ENCODE measurements at places on chromosomes 12 and 14. TPM values are rescaled to one million over a fixed set of nuclear protein-coding genes. Genes with fewer than 3 reads are reported as not detected.

LRRK2 gene
- total RNA-seq, result 21.3 TPM

INSM2 gene
- total RNA-seq, result not detected

ESR2 gene
- total RNA-seq, result 1.3 TPM

HSPA2 gene
- 2.7 TPM for total RNA-seq

CMTM5 gene
- 22.0 TPM for total RNA-seq

SCYL2 gene
- total RNA-seq, result 54.8 TPM

KLRD1 gene
- total RNA-seq, result 34.0 TPM

SLC25A21 gene
- total RNA-seq, result not detected

CD69 gene
- total RNA-seq, result 2,627 TPM

SCNN1A gene
- total RNA-seq, result 1.2 TPM

TSHR gene
- total RNA-seq, result 0.21 TPM

SLC7A8 gene
- total RNA-seq, result 0.21 TPM

ATN1 gene
- total RNA-seq, result 4.6 TPM

CLEC6A gene
- total RNA-seq, result 1.0 TPM

FSCB gene
- under 0.01 TPM for total RNA-seq

Measured in mononuclear cell (primary cell).